ENCODE measurements at places on chromosomes 1 and 21. TPM values are rescaled to one million over a fixed set of nuclear protein-coding genes. Genes with fewer than 3 reads are reported as not detected.

- no peak for DNase-seq
These were observed 32.0 kb downstream of the PTAFR start for GRCh38 chr1:28144203-28145135.

LIN28A gene
- not detected for total RNA-seq

RNF186 gene
- total RNA-seq = not detected

DNA sequence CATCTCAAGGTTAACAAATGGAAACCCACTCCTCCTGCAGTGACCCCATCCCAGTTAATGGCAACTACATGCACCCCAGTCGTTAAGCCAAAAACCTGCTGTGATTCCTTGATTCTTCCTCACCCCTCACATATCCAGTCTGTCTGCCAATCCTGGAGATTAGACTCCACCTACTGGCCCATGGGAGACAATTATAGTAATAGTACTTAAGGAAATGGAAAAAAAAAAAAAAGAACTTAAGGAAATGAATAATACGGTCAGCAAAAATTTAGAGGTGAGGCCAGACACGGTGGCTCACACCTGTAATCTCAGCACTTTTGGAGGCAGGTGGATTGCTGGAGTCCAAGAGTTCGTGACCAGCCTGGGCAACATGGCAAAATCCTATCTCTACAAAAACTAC is 7.0 kb downstream of the NOL9 start:
- peak; percentile 60 for DNase-seq

Data from endothelial cell of umbilical vein (primary cell).